ENCODE measurements at places on chromosomes 1 and 21.

DNA sequence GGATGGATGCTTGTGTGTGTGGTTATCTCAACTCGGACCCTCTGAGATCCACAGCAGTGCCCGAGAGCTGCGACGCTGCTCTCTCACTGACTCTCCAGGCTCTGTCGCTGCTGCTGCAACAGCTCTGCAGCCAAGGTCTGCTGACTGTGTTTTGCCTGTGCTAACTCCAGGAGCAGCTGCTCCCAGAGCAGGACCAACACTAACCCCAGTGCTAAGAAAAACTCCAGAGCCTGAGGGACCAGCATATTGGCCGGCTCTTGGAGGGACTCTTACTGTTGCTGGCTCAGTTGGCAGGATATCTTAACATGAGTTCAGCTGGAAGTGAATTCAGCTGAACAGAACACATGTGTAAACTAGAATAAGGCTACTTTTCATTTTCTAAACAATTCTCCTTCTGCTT, 4.4 kb downstream of the LCE2C start:
- H3K27me3 ChIP-seq, result peaks cover 5% of the 10 kb centered on the region
- H3K36me3 ChIP-seq, result no peaks in the 10 kb centered on the region
- H3K4me3 ChIP-seq, result no peak overlapping the region

- DNase-seq, result no peak
- H3K36me3 ChIP-seq, result no peaks in the 10 kb centered on the region
- no peaks in the 10 kb centered on the region for H3K27me3 ChIP-seq
- H3K4me3 ChIP-seq, result no peak overlapping the region
These were observed 56.3 kb downstream of the SMYD3 start for GRCh38 chr1:246450611-246451251.

DNA sequence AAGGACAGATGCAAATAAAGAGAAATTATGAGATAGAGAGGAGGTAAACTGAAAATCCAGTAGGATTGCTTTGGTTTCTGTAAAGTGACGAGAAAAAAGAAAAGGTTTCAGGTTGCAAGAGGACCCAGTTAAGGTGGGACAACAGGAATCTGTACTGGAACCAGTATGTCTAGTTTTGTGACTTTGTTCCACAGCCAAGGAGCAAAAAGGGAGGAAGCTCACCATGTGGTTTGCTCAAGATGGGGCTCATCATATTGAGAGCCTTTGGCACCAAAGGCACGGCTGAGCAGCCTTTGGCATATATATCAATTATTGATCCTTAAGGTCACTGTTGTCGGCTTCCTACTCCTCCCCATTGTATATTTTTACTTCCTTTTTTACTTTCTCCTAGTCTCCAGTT, 1.8 kb upstream of the ZDHHC18 start:
- peaks cover 7% of the 10 kb centered on the region for H3K36me3 ChIP-seq
- no peaks in the 10 kb centered on the region for H3K4me1 ChIP-seq
- H3K27ac ChIP-seq, result no peak overlapping the region
- DNase-seq, result no peak
- H3K4me3 ChIP-seq, result no peak overlapping the region

GRCh38 chr1:33021567-33022431, 14.9 kb downstream of the AK2 start:
- H3K27ac ChIP-seq, result no peak overlapping the region
- no peaks in the 10 kb centered on the region for H3K4me1 ChIP-seq
- DNase-seq, result no peak
- H3K36me3 ChIP-seq, result peaks cover 86% of the 10 kb centered on the region
- no peak overlapping the region for H3K4me3 ChIP-seq
- no peaks in the 10 kb centered on the region for H3K27me3 ChIP-seq

- no peaks in the 10 kb centered on the region for H3K27me3 ChIP-seq
- DNase-seq, result no peak
- no peaks in the 10 kb centered on the region for H3K36me3 ChIP-seq
- peaks cover 18% of the 10 kb centered on the region for H3K4me1 ChIP-seq
These were observed 1.3 kb downstream of the NEK7 start for GRCh38 chr1:198157847-198158725.

DNA sequence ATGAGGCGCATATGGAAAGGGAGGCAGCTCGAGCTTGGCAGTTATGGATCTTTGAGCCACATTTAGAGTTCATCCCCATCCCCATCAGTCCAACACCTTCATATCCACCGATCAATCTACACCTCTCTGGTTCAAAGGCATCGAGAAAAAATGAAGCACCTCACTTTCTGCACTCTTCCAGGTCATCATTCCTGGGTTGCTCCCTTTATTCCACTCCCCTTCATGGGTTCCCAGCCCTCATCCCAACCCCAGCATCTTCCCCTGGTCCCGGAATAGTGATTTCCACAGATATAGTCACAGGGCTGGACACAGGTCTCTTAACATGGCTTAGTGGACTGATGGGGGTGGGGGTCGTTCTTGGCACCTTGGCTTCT, 354 bp downstream of the HAPLN2 start:
- H3K27me3 ChIP-seq, result peaks cover 43% of the 10 kb centered on the region
- no peak for DNase-seq
- no peak overlapping the region for H3K4me3 ChIP-seq
- no peaks in the 10 kb centered on the region for H3K4me1 ChIP-seq
- no peaks in the 10 kb centered on the region for H3K36me3 ChIP-seq

DNA sequence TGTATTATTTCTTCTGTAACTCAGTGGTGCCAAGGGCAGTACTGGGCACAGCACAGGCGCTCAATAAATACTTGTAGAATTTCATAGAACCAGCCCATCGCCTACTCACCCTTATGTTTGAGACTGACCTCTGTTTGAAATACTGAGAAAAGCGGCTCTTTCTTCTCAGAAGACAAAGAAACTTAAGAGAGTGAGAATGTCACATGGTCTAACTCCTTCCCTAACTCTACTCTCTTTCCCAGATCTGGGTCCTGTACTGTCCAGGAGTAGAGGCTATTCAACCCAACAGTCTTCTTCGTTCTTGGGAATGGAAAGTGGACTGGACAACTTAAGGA, 4.2 kb downstream of the IGSF8 start:
- no peak overlapping the region for H3K4me3 ChIP-seq
- H3K27me3 ChIP-seq, result no peaks in the 10 kb centered on the region
- H3K27ac ChIP-seq, result no peak overlapping the region
- H3K36me3 ChIP-seq, result no peaks in the 10 kb centered on the region
- H3K4me1 ChIP-seq, result peaks cover 9% of the 10 kb centered on the region
- no peak for DNase-seq

DNA sequence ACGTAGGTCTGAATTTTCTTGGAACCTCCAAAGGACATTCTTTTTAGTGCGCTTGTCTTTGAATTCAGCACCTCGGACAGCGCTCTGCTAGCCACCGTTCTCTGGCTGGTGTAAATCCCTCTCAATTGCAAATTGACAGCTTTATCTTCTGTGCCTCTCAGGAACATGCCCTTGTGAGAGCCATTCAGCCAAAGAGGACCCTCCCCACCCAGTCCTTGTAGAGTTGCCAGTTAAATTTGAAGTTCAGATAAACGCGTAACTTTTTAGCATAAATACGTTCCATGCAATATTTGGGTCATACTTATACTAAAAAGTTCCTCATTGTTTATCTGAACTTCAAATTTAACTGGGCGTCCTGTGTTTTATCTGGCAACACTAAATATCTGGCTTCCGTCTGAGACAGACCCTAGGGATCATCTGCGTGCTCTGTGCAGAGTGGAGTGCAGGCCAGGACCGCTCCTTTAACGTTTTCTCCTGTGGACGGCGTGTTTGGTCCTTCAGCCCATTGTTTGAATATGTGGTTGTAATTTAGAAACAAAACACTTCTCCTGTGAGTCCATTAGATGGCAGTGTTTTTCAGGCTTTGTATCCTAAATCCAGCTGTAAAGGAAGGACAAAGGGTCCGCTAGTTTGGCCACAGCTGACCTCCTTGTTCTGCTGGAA, 7.0 kb downstream of the KCNAB2 start:
- no peaks in the 10 kb centered on the region for H3K36me3 ChIP-seq
- no peak overlapping the region for H3K27ac ChIP-seq
- no peak overlapping the region for H3K4me3 ChIP-seq

DNA sequence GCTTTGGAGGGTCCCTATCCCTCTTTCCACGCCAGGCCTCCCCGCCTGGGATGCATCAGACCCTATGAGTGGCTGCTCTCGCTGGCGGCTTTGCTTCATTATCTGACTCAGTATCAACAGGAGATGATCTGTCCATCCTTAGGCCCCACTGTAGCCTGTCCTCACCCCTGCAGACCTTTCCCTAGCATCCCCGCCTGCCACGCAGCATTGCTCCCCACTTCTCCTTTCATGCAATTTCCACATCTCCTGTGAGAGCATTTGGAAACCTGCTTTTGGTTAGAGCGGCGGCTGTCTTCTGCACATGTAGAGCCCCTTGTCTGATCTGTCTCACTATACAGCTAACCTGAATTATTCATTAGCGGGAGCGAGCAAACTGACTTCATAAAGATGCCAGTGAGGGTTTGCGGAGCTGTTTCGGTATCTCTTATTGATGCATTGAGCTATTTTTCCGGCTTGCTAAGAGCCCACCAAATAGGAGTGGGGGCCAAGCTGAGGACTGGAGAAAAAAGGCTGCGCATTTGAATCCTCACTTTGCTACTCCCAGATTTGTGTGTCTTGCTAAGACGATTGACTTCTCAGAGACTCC, 40.0 kb upstream of the ATP2B4 start:
- no peak overlapping the region for H3K4me3 ChIP-seq
- no peak for DNase-seq
- no peaks in the 10 kb centered on the region for H3K27me3 ChIP-seq
- H3K4me1 ChIP-seq, result peaks cover 4% of the 10 kb centered on the region
- no peaks in the 10 kb centered on the region for H3K36me3 ChIP-seq

GRCh38 chr1:81635816-81636215, 164.9 kb upstream of the ADGRL2 start:
- H3K36me3 ChIP-seq, result no peaks in the 10 kb centered on the region
- no peak overlapping the region for H3K4me3 ChIP-seq
- DNase-seq, result no peak
- H3K27me3 ChIP-seq, result no peaks in the 10 kb centered on the region
- no peak overlapping the region for H3K27ac ChIP-seq

GRCh38 chr1:15934211-15935055, 41.5 kb downstream of the ZBTB17 start:
- no peaks in the 10 kb centered on the region for H3K27me3 ChIP-seq
- no peak overlapping the region for H3K4me3 ChIP-seq
- H3K27ac ChIP-seq, result no peak overlapping the region

DNA sequence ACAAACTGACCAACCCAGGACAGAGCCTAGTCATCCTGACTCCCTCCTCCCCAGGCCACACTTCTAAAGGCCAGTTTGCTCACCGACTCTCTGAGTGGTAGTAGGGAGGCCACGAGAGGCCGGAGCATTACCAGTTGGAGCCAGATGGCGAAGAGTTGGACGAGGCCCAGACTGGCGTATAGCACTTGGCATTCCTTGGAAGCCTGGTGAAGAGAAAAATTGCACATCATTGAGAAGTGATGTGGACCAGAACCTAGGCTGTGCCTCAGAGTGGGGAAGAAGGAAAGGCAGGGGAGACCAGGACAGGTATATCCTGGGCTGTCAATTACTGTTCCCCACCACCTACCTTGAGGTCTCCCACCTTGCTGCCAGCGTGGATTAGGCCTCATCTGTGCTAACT, 12.2 kb downstream of the PABPC4 start:
- no peak overlapping the region for H3K4me3 ChIP-seq
- H3K27me3 ChIP-seq, result no peaks in the 10 kb centered on the region
- no peaks in the 10 kb centered on the region for H3K4me1 ChIP-seq

DNA sequence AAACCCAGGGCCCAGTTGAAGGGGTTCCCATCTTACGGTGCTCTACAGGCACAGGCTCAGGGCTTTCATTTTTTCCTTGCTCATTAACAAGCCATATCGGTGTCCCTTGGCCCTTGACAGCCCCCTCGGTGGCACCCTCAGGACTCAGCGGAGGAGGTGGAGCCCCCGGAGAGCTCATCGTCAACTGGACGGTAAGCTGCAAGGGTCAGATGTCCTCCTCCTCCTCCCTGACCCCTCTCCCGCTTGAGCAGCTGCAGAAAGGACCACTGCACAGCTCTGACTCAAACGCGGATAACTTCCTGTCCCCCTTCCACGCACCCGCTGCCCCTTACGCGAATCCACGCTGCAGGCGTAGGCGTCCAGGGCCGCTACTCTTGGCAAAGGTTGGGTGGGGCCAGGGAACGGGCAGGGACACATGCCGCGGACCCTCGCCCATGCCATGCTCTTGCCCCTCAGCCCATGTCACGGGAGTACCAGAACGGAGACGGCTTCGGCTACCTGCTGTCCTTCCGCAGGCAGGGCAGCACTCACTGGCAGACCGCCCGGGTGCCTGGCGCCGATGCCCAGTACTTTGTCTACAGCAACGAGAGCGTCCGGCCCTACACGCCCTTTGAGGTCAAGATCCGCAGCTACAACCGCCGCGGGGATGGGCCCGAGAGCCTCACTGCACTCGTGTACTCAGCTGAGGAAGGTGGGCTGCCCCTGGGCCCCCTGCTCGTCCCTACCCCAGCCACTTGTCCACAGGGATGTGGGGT, 14.7 kb downstream of the TMEM81 start:
- no peaks in the 10 kb centered on the region for H3K4me1 ChIP-seq
- H3K36me3 ChIP-seq, result no peaks in the 10 kb centered on the region
- H3K4me3 ChIP-seq, result no peak overlapping the region

GRCh38 chr1:222583079-222583478, 6.7 kb downstream of the TAF1A start:
- no peak overlapping the region for H3K4me3 ChIP-seq
- DNase-seq, result no peak
- H3K27ac ChIP-seq, result peak overlapping the region; percentile 54
- peaks cover 8% of the 10 kb centered on the region for H3K4me1 ChIP-seq

DNA sequence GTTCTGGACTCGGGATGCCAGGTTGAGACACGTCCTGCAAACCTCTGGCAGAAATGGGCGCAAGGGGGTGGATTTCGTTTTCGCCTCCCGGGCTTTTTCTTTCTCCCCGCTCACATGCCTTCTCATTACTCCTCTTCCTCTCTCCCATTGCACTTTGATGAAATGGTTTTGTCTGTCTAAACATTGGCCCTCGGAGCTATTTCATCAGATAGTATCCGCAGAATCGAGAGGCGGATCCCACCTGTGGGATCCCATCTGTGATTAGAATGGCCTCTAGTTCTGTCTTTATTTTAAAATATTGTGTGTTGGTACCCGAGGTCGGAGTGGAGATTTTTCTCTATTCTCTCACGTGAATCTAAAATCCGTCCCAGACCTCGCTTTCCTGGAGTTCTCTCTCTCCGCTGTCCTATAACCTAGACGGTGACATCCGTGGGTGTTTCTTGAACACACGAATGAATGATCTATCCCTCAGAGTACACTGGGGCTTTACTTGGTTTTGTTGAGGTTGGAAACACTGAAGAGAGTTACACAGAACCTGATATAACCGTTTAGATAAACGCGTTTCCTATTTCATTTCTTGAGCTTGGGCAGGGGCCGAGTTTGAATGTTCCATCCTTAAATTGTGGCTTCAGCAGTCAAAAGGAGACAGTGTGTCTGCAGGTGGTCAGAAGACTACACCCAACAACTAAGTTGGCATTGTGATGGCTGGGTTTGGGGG, 2.0 kb downstream of the EDARADD start:
- DNase-seq, result no peak
- no peaks in the 10 kb centered on the region for H3K27me3 ChIP-seq
- no peaks in the 10 kb centered on the region for H3K36me3 ChIP-seq
- peak overlapping the region; percentile 54 for H3K4me3 ChIP-seq
- H3K4me1 ChIP-seq, result no peaks in the 10 kb centered on the region

Data from RWPE2 (cell line).